ENCODE measurements at places on chromosomes 16 and 17.

DNA sequence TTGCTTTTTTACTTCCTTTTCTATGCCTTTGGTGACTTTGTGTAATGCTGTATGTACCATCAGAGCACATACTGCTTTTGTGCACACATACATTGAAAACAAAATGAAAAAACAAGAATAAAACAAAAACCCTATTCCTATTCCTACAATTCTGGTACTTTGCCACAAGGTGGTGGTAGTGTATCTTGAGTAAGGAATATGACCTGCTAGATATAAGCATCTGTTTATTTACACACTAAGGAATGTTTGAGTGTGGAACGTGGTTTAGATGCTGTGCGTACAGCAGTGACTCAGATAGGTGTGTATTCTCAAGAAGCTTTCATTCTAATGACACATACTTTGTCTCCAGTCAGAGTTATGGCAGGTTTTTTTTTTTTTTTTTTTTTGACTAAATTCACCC lies 606.2 kb downstream of the WWOX start:
- DNase-seq, result no peak

DNA sequence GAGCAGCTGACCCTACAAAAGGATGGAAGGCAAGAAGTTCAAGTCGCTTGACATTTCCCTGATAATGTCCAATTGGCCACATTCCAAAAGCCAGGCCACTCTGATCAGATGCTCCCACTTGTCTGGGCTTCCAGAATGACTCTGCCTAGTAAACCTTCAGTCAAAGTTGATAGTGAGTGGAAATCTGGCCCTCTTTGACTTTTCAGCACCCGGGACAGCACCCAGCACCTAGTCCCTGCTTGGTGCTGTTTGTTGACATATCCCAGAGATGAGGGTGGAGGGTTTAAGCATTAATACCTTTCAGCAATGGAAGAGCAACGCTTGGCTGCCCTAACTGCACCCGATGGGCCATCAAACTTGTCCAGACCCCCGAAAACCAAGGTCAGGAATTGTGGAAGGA lies 131.3 kb downstream of the AIPL1 start:
- no peak for DNase-seq

- no peak for DNase-seq
These were observed 102.2 kb downstream of the CMIP start for GRCh38 chr16:81546781-81547180.

GRCh38 chr16:84292011-84292410 lies 2.7 kb upstream of the WFDC1 start:
- no peak for DNase-seq

DNA sequence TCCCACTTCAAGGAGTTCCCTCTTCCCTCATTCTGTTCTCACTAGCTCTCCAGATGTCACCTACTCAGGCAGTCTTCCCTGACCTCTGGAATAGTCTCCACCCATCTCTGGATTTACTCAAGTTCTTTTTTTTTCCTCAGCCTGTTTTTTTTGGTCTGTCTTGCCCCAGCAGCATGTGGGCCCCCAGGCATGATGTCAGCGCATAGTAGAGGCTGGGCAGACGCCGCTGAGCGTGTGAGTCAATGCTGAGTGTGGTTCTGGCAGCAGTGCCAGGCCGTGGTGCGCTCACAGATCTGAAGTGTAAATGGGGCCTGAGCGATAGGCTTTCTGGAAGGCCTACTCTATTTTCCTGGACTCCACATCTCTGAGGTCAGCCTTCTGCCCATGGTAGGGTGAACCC lies 2.7 kb upstream of the KCNJ18 start:
- DNase-seq, result peak; percentile 77

DNA sequence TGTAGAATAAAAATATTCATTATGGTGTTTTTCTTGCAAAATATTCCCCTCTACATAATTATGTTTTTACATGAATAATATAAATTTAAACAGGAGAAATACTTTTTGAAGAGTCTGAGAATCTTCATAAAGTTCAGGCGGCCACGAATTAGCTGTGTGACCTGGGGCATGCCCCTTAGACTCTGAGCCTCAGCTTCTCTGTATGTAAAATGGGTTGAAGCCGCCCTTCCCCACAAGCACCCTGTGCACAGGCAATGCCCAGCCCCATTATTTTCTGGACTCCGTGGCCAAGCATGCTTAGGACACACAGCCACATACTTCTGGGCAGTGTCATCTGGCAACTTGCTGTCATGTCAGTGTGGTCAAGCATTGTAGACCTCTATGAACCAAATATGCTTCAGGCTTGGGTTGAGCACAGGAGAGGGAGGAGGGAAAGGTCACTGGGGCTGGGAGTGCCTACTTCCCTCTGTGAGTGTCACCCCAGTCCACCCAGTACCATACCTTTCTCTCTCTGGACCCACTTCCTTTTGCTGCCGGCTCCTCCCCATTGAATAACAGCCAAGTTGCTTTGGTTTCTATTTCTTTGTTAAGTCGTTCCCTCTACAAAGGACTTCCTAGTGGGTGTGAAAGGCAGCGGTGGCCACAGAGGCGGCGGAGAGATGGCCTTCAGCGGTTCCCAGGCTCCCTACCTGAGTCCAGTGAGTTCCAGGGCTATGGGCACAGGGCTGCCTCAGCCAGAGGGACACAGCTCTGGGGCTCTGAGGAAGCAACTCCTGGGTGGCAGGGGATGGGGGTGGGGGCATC lies at the start of gene LGALS9:
TSS of gene LGALS9 (plus strand) at position 582 of the 804 bp plus-strand sequence. CDS start at position 660, 78 bp downstream.
- DNase-seq, result no peak
